Cardiac muscle cell (in vitro differentiated cells and primary cell): ENCODE measurements at places on chromosomes 5 and 9. TPM values are rescaled to one million over a fixed set of nuclear protein-coding genes. Genes with fewer than 3 reads are reported as not detected.

DNA sequence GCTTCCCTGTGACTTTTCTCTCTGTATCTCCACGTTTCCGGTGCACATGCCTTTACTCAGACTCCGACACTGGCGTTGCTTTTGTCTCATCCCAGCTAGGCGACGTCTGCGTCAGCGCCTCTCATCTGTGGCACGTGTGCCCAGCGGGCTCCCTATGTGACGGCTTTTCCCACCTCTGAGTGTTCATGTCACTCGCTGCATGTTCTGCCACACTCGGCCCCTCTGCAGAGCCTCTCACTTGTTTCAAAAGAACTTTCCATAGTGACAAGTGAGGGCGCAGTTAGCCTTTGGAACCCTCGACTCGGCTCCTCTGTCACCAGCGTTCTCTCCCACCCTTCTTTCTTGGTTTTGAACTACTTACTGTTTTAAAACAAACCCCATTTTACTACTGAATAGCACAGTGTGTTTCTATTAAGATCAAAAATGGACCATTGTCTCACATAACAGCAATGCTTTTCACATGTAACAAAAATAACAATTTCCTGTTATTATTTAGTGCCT is 113.4 kb upstream of the CACNA1B start:
- DNase-seq, result no peak
- H3K4me3 ChIP-seq, result no peak overlapping the region
- H3K27ac ChIP-seq, result no peak overlapping the region
- H3K4me1 ChIP-seq, result no peaks in the 10 kb centered on the region
- H3K36me3 ChIP-seq, result peaks cover 28% of the 10 kb centered on the region

GRCh38 chr5:179185256-179185940 is 125.2 kb downstream of the ZNF354C start:
- no peak overlapping the region for H3K4me3 ChIP-seq
- DNase-seq, result no peak
- peaks cover 7% of the 10 kb centered on the region for H3K4me1 ChIP-seq
- no peaks in the 10 kb centered on the region for H3K27me3 ChIP-seq
- H3K36me3 ChIP-seq, result no peaks in the 10 kb centered on the region

DNA sequence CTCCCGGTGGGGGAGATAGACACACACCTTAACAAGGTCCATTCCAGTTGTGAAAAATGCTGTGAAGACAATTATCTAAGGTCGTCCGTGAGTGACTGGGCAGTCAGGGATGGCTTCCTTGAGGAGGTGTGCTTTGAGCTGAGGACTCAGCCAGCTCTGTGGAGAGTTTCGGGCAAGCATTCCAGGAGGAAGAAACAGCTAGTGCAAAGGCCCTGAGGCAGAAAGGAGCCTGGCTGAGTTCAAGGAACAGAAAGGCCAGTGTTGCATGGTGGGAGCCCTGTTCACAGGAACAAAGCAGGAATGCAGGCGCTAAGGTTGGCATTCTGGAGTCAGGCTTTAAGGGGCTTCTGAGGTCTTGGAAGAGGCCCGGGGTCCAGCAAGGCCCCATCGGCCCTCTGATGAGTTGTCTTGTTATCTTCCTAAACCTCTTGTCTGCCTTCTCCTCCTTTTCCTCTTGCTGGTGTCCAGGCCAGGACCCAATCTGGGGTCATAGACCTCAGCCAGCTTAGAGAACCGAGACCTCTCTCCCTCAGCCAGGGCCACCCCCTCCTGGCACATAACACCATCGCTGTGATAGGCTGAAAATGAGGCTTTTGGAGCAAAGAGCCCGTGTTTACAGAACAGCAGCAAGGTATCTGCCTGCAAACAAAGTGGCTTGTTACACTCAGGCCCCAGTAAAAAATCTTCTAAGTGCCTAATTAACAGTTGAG is 270.2 kb upstream of the MVB12B start:
- no peaks in the 10 kb centered on the region for H3K4me1 ChIP-seq
- no peaks in the 10 kb centered on the region for H3K27me3 ChIP-seq
- no peak for DNase-seq
- H3K27ac ChIP-seq, result no peak overlapping the region

Gene GOLPH3
- 79.6 and 105 TPM in 2 replicates for total RNA-seq

Gene C6
- 0.25 and 0.27 TPM in 2 replicates for total RNA-seq
